ENCODE measurements at places on chromosomes 2 and 18.

DNA sequence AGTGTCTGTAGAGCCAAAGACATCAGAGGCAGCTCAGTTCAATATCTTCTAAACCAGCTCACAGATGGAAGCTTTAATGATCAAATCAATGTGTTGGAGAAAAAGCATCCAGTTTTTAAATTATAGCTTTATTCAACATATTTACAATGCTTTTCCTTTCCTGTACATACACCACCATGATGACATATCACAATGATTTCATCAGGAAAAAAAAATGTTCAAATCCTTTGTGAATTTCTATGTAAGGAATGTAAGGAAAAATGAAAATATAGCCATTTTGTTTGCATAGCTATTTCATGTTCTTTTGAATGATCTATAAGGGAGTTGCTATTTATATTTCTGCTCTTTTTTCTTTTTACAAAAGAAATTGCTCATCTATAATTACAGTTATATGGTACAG, 134.7 kb upstream of the CDH20 start:
- DNase-seq: no peak

- DNase-seq: no peak
Observed at GRCh38 chr2:123448801-123449200, 576.3 kb upstream of the CNTNAP5 start.

- no peak for DNase-seq
Observed at GRCh38 chr2:234747032-234747431, 204.8 kb upstream of the SH3BP4 start.

DNA sequence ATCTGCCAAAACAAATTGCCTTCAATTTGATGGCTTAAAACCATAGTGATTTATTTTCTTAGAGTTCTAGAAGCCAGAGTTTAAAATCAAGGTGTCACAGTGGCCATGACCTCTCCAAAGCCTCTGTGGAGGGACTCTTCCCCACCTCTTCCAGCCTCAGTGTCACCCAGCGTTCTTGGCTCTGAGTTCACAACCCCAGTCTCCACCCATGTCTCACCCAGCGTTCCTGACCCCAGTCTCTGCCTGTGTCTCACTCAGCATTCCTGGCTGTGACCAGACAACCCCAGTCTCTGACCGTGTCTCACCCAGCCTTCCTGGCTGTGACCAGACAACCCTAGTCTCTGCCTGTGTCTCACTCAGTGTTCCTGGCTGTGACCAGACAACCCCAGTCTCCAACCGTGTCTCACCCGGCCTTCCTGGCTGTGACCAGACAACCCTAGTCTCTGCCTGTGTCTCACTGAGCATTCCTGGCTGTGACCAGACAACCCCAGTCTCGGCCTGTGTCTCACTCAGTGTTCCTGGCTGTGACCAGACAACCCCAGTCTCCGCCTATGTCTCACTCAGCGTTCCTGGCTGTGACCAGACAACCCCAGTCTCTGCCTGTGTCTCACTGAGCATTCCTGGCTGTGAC, 299.3 kb downstream of the GALR1 start:
- no peak for DNase-seq

DNA sequence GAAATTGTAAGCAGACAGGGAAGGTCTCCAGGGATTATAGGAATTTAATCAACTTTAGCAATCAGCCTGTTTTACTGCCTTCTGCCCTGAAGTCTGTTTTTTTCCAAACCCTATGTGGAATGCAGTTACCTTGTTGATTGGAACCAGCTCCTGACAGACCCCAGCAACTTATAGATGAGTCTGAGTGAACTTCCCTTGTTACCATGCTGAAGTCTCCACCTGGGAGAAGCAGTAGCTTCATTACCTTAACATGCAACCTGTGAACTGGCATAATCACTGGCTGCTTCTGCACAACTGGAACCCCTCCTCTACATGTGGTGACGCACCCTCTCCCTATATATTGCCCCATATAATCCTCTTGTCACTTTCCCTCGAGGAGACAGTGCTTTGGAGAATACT, 226.3 kb upstream of the SPOPL start:
- DNase-seq: no peak

DNA sequence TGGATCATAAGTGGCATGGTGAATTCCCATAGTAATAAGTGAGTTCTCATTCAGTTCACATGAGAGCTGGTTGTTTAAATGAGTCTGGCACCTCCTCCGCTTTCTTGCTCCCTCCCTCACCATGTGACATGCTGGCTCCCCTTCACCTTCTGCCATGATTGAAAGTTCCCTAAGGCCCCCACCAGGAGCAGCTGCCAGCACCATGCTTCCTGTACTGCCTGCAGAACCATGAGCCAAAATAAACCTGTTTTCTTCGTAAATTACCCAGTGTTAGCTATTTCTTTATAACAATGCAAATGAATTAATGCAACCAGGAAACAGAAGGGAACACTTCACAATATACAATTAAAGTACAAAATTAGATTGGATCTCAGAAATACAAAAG, 257.0 kb downstream of the MREG start:
- no peak for DNase-seq

DNA sequence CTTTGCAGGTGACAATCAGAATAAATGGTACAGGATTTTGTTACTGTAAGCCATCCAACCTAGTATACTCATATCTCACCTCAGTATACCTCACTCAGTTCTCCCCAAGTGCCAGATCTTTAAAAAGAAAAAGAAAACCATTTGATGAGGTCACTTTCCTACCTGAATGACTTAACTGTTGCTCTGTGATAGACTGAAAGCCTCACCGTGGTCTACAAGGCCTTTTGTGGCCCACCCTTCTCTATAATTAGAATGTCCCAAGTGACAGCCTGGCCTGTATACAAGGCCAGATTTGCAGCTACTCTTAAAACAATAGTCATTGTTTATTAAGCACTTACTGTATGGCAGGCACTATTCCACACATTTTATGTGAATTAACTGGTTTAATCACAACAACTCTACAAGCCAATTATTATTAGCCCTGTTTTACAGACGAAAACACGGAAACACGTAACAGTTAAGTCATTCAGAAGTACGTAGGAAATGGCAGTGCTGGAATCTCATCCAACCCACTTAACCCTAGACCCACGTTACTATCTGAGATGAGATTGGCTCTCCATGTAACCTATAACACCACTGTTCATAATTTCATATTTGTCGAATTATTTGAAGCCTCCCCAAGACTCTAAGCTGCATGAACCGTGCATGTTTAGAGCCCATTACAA, 28.3 kb downstream of the PKP4 start:
- no peak for DNase-seq

GRCh38 chr2:150571121-150571520, 83.7 kb upstream of the RND3 start:
- no peak for DNase-seq

DNA sequence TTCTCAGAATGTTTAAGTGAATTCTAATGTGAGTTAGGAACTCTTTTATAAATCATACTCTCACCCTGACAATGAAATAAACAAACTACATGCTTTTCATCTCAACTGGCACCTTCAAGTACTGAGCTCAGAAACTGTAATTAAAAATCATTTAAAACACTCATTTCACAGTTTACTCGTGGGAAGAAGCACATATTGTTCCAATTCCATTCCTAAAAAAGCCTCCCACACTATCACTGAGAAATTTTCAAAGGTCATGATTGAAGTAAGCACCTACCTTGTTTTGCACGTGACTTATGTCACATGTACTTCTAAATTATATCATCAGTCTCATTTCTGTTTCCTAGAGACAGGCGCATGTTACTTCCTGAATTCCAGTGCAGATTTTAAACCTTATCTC, 678.1 kb upstream of the SLC8A1 start:
- no peak for DNase-seq

DNA sequence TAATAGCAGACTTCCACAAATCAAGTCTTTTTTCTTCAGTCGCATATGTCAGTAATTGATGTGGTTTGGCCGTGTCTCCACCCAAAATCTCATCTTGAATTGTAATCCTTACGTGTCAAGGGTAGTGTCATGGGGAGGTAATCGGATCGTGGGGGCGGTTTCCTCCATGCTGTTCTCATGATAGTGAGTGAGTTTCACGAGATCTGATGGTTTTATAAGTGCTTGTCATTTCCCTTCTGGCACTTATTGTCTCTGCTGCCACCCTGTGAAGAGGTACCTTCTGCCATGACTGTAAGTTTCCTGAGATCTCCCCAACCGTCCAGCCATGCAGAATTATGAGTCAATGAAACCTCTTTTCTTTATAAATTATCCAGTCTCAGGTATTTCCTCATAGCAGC, 478.8 kb downstream of the PTPRM start:
- peak; percentile 55 for DNase-seq

DNA sequence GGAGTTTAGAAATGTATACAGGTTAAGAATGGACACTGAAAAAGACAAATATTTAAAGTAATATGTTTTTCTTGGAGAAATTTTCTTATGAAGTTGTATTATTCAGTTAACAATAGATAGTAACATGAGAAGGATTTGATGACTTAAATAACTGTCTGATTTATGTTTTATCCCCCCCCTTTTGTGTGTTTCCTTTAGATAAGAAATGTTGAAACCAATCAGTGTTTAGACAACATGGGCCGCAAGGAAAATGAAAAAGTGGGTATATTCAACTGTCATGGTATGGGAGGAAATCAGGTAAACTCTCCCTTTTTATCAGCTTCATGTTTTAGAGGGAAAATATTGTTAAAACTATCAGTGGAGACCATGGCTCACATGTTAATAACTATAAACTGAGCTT, 289.7 kb upstream of the KCNJ3 start:
- DNase-seq: no peak

DNA sequence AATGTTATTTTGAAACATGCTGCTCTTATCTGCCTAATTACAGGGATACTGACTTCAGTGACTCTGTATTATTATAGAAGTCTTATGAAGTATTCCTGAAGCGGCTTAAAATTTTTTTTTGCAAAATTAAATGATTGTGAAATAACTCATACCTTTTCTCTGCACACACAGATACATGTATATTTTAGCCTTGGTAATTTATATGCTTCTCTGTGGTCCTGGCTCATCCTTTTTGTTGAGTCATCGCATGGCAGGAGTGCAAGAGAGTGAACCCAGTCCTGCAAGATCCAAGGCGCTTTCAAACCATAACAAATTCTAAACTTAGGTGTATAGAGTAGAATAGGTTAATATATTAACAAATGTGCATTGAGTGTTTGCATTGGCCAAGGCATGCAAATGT, 8.6 kb downstream of the CCNT2 start:
- DNase-seq: no peak

- peak; percentile 12 for DNase-seq
Observed at GRCh38 chr2:157194097-157194688, 63.3 kb upstream of the GALNT5 start.

DNA sequence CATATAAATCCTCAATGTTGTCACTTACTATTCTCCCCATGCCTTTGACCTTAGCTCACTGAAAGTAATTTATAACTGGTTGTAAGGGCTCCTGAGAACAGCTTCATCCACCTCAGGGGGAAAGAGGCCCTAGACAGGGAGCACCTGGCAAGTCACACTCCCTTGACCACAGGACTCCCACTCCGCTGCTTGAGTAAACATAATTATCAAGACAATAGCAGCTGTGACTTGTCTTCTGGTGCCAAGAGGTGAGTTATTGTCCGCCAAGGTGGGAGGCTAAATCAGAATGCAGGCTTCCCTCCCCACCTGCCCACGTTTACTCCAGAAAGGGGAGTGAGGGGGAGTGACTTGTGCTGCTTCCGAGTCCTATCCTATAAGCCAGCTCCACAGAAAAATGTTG, 230.6 kb upstream of the LRATD1 start:
- no peak for DNase-seq

DNA sequence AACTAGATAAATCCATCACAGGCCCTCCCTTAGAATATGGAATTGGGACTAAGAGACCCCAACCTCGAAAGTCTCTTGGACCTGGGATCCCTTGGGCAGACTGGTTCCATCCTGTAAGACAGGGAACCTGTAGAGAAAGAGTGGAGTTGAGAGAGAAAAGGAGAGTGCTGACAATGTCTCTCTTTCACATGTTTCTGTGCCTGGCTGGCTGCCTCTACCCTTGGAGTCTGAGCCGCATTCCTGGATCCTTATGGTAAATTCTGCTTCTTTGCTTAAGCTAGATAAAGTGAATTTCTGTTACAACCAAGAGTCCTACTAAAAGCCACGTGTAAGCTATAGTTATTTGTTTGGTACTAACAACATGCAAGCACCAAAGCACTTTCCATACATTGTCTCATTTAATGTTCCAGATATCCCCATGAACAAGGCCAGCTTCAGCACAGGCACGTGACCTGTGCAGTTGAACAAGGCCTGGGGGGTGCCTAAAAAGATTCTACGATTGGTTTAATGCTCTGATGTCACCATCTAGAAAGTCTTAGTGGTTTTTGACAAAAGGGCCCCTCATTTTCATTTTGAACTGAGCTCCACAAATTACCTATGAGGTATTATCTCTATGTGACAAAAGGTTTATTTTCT, 2.1 kb upstream of the PUM2 start:
- DNase-seq: no peak

- peak; percentile 31 for DNase-seq
Observed at GRCh38 chr18:13446610-13447461, 228.3 kb downstream of the LDLRAD4 start.

- DNase-seq: no peak
Observed at GRCh38 chr2:57796527-57796926, 250.1 kb upstream of the VRK2 start.

GRCh38 chr2:241482126-241482955, 26.0 kb downstream of the STK25 start:
- DNase-seq: no peak
